ENCODE measurements at places on chromosomes 7 and 10.

GRCh38 chr10:32005050-32005449 lies 51.2 kb downstream of the KIF5B start:
- no peak for DNase-seq

- DNase-seq: no peak
These were observed 499.6 kb upstream of the PHF14 start for GRCh38 chr7:10474048-10474447.

GRCh38 chr10:17655009-17655408 lies 11.1 kb downstream of the STAM start:
- no peak for DNase-seq

DNA sequence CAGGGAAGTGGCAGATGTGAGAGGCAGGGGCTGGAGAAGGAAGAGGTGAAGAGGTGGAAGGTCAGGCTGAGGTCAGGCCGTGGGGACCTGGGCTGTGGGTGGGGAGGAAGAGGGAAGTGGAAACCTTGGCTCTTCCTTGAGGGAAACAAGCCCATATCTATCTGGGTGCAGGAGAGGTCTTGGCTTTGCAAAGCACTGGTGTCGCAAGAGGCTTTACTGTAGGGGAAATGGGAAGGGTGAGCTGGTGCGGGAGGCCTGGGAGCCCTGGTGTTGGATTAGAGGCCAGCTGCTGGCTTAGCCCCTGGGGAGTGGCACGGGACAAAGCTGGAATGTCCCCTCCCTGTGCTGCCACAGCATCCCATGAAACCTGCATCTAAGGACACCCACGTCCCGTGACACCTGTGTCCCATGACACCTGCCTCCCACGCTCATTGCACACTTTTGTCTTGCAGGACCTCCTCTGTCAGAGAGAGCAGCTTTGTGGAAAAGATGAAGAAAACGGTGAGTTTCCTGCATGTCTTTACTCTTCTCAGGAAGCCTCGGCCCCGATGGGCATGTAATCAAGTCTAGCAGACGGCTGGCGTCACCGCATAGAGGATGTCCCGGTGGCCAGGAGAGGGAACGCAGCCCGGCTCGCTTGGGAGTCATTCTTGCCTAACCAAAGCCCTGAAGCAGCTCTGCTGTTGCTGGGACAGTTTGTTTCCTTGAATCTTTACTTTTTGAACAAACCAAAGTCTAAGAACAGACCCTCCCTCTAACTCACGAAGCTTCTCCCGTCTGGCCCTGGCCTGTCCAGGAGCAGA lies 22.2 kb downstream of the TMEM120A start:
- DNase-seq: no peak

- no peak for DNase-seq
These were observed 10.8 kb downstream of the INSIG1 start for GRCh38 chr7:155308330-155309020.

- no peak for DNase-seq
These were observed 4.1 kb upstream of the KMT2E start for GRCh38 chr7:105009667-105010503.

- DNase-seq: no peak
These were observed 164.5 kb upstream of the PRSS1 start for GRCh38 chr7:142584765-142585164.

DNA sequence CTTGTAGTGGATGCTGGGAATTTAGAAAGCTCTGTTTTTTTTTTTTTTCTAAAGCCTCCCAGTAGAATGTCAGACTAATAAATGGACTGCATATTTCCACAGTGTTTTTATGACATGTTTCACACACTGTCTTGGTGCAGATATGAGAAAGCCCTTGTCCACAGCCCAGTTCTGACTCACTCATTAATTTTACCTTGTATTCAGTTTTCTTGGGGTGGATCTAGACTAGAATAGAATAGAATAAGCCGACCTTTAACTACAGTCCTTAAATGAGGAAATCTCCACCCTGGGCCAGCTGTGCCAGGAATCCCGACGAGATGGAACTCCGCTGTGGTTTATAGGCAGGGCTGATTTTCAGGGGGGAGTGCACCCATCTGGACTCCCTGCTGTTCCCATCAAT lies 274.7 kb downstream of the NRG3 start:
- DNase-seq: no peak

- no peak for DNase-seq
These were observed 579 bp downstream of the KEL start for GRCh38 chr7:142961595-142961972.

DNA sequence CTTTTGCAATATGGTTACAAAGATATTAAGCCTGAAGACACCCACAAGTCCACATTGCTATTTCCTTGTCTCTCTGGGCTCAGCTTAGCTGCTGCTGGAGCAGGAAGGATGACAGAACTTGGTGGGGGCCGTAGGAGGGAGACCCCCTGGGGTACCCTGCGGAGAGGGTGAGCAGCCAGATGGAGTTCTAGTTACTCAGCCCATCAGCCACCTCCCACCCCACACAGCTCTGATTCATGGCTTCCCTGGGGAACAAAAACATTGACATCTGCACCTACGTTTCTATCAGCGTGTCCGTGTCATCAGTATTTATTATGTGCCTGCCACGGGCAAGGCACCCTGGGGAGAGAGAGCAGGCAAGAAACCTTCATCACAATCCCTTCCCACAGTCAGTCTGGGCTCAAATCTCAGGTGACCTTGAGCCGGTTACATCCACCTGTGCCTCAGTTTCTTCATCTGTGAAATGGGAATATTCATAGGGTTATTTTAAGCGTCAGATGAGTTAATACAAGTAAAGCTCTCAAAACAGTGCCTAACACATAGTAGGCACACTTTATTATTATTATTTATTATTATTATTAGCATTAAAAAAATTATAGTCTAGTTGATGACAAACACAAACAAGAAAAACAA lies 131.5 kb downstream of the C10orf105 start:
- DNase-seq: no peak

GRCh38 chr7:127916735-127917134 lies 114.5 kb downstream of the LRRC4 start:
- DNase-seq: no peak

DNA sequence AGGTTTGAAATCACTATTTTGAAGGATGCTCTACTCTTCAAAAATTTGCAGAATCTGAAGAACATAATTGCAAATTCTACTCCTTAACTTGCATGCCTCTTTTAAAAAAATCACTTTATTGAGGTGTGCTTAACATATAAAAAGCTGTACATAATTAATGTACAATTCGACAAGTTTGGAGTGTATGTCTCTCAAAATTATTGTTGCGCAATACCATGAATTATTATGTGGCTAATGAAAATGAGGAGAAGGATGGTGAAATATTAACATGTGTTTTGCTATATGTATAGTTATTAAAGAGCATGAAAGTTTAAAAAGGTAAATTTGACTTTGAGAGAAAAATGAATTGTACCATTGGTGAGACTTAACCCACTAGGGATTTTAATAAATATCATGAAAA lies 187.2 kb upstream of the MALRD1 start:
- no peak for DNase-seq

DNA sequence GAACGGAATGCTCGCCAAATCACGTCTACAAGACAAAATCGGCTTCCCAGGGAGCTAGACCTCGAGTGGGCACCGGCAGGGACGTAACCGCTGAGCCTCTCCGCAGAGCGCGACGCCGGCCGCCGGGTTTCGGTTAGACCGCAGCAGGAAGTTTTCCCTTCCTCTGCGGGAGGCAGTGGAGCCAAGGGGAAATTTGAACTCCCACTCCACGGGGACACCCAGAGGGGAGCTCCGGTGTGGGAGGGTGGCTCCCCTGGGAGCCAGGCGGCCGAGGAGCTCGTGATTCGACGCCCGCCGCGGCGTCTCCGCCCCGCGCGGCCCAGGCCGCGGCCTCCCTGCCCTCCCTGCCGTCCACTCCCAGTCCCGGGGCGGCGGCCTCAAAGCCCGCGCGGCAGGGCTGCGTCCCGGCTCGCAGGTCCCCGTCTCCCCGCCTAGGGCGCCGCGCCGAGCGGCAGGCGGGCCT lies 426 bp downstream of the SYPL1 start:
- DNase-seq: no peak

- DNase-seq: no peak
These were observed 232.6 kb upstream of the FERD3L start for GRCh38 chr7:19377611-19378344.

DNA sequence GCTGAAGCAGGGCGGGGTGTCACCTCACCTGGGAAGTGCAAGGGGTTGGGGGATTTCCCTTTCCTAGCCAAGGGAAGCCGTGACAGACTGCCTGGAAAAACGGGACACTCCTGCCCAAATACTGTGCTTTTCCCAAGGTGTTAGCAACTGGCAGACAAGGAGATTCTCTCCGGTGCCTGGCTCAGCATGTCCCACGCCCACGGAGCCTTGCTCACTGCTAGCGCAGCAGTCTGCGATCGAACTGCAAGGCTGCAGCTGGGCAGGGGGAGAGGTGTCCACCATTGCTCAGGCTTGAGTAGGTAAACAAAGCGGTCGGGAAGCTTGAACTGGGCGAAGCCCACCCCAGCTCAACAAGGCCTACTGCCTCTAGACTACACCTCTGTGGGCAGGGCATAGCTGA lies 80.9 kb upstream of the DNAJB12 start:
- no peak for DNase-seq

DNA sequence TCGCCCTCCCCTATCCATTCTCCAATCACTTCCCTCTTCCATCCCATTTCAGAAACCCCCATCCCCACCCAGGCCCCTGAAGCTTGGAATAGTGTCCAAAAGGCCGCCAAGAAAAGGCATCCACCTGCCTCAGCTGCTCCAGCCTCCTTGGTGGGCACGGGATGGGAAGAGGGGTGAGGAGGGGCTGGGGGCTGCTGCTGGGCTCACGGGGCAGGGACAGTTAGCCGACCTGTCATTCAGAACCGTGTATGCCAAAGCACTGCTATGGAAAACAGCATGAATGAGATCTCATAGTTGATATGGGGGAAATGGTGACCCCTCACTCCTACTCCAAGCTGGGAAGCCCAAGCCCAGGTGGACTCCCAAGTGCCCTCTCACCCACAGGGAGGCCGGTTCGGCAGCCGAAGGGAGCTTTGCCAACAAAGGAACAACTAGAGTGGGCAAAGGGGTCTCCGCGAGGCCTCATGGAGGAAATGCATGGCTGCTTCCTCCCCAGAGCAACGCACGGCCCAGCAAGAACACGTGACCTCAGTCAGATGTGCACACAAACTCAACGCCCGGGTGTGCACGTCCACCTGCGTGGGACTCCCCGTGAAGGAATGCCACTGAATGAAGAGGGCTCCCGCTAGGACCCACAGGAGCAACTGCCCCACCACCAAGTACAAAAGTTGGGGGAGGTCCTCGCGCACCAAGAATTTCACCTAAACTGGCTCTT lies 52.5 kb downstream of the EBF3 start:
- DNase-seq: no peak

- no peak for DNase-seq
These were observed 64.0 kb downstream of the C10orf143 start for GRCh38 chr10:130046591-130046990.

DNA sequence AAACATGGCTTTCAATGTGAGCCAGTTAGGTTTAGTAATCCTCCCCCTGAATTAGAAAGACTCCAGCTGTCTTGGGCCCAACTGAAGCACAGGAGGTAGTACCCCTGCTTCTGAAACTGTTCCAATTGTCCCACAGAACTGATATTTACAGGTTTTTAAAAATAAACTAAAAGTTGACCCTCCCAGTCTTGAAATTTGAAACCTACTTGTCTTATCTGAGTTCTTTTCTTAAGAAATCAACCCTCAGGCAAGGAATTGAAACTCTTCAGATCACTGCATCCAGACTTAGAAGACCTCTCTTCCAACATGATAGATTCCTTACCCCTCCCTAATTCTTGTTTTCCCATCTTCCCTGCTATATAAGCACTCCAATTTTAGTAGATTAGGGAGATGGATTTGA lies 13.3 kb upstream of the ARHGAP21 start:
- no peak for DNase-seq

GRCh38 chr10:113414543-113414942 lies 138.3 kb upstream of the HABP2 start:
- DNase-seq: no peak
